T-helper 1 cell treated with Interleukin-12 subunit alpha and Interleukin-12 subunit beta and Interleukin-4 antibody, amounts not matched to agents 30 ng/mL and 1 ng/mL, for 36 hours (primary cell): ENCODE measurements at places on chromosomes 16 and 17. TPM values are rescaled to one million over a fixed set of nuclear protein-coding genes. Genes with fewer than 3 reads are reported as not detected.

C17orf78 gene
- not detected in 2 replicates for total RNA-seq

CDH16 gene
- total RNA-seq, result not detected in 2 replicates

LITAFD gene
- total RNA-seq, result not detected in 2 replicates

GPR179 gene
- not detected in 2 replicates for total RNA-seq

RHBDF1 gene
- 0.59 TPM in 1 of 2 replicates, not detected in the other for total RNA-seq

NAGS gene
- 0.51 and 0.68 TPM in 2 replicates for total RNA-seq

TAC4 gene
- total RNA-seq, result not detected in 2 replicates

ETV4 gene
- 0.71 and 1.0 TPM in 2 replicates for total RNA-seq
